ENCODE measurements at places on chromosomes 16 and 17.

- no peak for DNase-seq
Observed at GRCh38 chr17:78619334-78619733, 42.1 kb upstream of the DNAH17 start.

DNA sequence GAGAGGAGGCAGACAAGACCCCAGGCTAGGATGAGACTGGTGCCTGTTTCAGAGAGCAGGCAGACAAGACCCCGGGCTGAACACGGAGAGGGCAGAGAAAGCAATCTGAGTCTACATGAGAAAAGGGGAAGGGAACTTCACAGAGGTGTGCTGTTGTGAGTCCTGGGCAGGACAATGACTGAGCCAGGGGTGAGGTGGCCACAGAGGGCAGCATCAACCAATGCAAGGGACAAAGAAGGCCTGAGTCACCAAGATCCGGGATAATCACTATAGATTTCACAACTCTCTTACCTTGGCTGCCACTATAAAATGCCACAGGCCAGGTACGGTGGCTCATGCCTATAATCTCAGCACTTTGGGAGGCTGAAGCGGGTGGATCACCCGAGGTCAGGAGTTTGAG lies 89.0 kb downstream of the SLC39A11 start:
- no peak for DNase-seq

- DNase-seq = no peak
Observed at GRCh38 chr17:80104956-80105375, 3.6 kb downstream of the GAA start.

DNA sequence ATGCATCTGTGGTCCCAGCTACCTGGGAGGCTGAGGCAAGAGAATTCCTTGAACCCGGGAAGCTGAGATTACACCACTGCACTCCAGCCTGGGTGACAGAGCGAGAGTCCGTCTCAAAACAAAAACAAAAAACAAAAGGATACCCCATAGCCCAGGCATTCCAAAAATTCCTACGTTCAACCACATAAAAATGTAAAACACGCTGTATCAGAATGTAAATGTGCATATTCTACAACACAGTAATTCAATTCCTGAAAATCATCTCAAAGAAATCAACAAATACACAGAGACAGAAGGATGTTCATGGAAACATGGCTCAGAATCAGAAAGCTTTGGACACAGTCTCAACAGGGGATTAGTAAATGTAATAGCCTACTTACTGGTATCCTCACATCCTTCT lies 33.0 kb downstream of the COG7 start:
- no peak for DNase-seq

- DNase-seq = no peak
Observed at GRCh38 chr16:85798901-85799496, 345 bp downstream of the EMC8 start.

GRCh38 chr17:79814974-79815835 lies 18.3 kb upstream of the CBX8 start:
- DNase-seq = no peak

DNA sequence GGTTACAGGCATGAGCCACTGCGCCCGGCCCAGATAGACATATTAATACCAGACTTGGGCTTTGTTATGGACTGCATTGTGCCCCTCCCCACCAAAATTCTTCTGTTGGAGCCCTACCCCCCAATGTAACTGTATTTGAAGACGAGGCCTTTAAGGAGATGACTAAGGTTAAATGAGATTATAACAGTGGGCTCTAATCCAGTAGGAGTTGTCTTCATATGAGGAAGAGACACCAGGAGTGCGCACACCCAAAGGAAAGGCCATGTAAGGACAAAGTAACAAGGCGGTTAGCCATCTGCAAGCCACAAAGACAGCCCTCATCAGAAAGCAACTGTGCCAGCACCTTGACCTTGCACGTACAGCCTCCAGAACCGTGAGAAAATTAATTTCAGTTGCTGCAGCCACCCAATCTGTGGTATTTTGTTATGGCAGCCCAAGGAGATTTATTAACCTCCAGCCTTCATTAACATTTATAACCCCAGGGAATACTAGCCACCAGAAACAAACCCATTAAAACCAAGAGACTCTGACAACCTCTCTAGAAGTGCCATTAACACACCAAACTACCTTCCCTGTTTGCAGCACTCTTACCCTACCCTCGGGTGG lies 107.6 kb downstream of the TTC19 start:
- DNase-seq = no peak

DNA sequence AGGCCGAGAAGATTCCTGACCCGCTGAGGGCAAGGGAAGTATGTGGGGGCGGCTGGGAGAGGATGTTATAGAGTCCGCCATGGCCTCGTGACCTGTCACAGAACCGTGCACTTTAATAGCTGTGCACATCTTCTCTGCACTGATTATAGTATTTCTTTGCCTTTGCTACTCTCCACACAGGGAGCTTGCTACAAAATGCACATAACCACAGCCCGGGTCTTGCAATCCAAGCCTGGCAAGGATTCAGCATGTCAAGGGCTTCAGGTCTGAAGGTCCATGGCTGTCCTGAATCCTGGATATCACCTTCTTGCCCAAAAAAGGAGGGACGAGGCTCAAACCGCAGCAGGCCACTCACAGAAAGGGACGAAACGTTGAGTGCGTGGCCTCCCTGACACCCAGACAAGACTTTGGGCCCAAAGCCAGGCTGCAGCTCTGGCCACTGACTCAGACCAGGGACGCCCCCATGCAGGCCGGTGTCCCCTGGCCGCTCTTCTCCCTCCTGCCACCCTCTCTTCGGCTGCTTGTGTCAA lies 43.7 kb downstream of the USP22 start:
- DNase-seq = no peak

DNA sequence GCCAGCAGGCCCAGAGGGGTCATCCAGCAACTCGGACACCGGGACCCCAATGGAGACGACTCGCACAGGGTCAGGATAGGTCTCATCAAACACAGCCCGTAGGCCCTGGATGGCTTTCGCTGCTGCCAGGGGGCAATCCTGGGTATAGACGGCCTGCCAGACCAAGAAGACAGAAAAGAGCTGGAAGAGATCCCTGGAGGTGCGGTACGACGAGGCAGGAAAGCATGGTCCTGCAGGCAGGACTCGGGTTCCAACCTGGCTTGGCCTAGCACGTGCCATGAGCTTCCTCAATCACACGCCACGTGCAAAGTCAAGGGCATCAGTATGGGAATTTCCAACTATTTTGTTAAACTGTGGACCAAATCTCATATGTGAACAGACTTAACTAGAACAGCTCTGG lies 6.3 kb upstream of the EXOSC6 start:
- no peak for DNase-seq

DNA sequence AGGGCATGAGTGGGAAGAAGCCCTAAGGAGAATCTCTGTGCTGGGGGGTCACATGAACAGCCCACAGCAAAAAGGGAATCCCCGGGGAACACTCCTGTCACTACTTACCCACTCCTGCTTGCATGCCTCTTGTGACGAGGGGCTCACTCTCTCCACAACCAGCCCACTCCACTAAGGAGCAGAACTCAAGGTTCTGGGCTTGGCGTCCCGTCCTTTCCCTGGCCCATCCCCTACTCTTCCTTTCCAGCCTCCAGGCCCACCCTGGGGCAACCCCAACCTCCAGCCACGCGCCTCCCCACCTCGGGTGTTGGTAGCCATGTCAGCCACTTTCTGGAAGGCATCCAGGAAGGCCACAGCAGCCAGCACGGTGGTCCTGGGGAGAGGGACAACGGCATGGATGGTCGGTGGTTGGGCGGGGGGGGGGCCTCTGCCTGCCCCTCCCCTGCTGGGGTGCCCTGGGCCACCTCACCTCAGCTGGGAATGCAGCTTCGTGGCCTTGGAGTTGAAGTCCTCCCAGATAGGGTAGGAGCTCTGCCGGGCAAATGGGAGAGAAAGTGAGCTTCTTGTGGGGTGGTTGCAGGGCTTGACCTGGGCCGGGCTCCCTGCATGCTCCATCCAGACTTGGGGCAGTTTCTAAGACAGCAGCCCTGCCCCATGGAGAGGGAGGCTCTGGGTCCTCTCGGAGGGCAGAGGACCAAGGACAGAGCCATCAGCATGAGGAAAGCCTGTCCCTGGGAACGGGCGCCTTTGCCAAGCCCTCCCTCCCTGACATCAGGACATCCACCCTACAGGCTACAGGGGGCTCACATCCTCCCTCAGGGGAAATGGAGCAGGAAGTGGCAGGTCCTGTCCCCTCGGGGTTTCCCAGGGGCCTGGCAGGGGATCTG lies 5.1 kb downstream of the MTSS2 start:
- no peak for DNase-seq

DNA sequence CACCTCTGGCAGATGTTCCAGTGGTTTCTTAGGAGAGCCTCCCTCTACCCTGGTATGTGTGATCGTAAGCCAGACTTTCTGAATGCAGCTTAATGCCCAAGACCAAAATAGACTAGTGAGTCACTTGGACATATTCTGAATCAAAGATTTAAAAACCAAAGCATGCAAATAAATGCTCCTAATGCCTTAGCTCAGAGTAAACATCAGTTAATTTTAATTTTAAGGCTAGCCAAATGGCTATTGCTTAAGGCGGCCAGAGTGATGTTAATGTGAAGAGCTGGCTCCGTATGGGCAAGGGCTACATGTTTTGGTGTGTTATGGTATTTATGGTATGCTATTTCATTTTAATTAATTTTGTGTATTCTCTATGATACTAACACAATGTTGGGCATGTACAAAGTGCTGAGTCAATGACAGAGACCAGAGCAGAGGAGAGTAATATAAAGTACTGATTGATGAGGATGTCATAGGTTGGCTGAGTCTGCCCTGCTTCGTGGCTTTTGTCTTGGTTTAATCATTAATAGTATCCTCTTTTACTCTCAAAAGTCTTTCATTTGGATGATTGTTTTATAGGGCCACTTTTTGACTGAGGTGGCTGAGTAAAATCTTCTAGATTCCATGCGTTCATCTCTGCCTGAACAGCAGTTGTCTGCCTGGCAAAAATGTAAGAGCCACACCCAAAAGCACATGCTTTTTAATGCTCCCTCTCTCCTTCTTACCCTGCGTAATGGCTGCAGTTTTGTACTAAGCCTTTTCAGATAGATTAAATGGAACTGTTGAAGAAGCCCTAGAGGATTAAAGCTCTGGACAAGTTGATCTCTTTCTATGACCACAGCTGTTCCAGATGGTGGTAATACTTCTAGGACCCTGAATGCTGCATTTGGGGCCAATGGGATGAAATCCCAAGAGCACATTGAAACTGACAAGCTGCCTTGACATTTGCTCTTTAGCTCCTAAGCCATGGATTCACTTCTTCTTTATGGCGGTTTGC lies 59.6 kb downstream of the MAP2K6 start:
- no peak for DNase-seq

- no peak for DNase-seq
Observed at GRCh38 chr17:44837196-44837595, 7.1 kb upstream of the GJC1 start.

DNA sequence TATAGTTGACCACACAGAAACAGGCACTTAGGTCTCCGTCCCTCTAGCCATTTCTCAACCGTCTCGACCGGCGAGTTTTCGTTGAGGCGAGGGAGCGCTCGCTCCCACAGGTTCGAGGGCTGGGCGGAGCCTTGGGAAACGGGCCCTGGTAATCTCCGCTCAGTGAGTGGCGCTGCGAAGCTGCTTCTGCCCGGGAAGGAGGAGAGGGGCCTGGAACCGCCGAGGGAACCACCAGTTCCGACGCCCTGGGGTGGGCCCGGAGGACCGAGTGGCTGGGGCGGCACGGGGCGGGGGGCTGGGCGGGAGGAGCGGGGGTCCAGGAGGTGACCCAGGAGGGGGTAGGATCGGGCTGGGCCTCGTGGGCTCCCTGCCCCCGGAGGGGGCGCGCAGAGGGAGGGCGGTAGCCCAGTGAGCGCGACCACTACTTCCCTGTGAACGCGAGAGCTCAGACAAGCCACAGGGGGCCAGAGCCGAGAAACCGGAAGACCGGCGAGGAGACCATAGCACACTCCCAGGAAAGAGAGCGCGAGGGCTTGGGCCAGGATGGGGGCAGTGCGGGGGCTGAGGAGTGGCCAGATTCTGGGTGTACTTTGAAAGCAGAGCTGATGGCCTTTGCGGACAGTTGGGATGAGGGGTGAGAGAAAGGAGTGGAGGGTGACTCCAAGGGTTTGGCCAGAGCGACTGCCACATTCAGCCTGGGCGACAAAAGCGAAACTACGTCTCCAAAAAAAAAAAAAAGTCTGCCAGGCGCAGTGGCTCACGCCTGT lies 29.9 kb upstream of the ARL4D start:
- peak; percentile 61 for DNase-seq

GRCh38 chr16:55508271-55508921 lies 476 bp upstream of the LPCAT2 start:
- DNase-seq = no peak

DNA sequence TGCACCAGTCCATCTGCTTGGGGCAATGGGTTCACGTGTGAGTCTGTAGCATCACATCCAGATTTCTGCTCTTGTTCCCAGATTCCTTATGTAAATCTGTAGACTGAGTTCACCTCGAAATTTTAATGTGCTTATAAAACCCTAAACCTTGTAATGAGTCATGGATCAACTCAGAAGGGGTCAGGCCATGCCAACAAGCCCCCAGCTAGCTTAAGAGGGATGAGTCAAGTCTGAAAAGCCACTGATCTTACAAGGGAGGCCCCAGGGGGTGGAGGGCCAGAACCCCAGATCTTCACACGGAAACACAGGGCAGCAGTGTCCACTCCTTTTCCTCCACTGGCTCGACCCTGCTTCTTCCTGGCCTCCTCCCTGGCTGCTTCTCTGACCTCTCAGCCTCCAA lies 399.1 kb upstream of the CDH5 start:
- no peak for DNase-seq

- DNase-seq = no peak
Observed at GRCh38 chr17:28744972-28745785, 1.4 kb downstream of the TRAF4 start.

DNA sequence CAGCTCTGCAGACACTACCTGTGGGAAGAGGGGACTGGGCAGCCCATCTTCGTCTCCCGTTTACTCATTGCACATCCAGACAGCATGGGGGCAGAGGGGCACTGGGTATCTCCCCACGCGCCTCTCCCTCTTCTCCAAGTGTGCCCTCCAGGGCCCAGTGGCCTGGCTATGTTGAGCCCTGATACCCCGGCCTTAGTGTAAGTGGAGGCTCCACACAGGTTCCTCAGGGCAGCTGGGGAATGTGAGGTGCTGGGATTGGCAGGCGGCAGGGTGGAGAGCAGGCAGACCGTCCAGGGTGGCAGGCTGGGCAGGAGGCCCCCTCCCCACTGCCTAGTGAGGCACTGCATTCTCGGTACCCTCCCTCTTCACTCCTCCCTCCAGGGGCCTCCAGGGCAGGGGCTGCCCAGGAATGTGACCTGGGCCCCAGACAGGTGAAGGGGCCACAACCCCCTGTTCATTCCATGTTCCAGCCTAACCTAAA lies 13.2 kb upstream of the NAGLU start:
- DNase-seq = no peak

- DNase-seq = no peak
Observed at GRCh38 chr16:3691761-3692160, 25.6 kb downstream of the TRAP1 start.

All from activated effector memory CD4-positive, alpha-beta T cell treated with Interleukin-2 at 50 U/mL for 16 hours (primary cell).